GM23248 (cell line): ENCODE measurements at places on chromosomes 13 and 19.
A peak's percentile ranks its signal among the peaks of the same experiment; 100 is the strongest.

DNA sequence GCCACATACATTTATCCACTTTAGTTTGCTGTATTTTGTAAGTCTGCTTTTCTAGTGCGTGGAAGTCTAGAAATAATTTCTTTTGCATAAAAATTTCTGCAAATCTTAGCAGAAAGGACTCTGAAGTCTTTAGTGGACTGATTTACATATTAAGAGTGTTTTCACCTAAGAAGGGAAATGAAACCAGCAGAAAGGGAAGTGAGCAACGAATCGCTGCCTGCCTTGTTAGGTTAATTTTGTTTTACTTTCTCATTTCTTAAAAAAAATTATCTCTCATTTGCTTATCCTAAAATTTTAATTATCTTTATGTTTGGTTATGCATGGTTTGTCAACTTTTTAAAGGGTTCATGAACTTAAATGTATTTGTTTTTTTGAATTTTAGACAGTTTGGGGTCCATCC lies 767 bp upstream of the GPR18 start:
- DNase-seq = no peak

DNA sequence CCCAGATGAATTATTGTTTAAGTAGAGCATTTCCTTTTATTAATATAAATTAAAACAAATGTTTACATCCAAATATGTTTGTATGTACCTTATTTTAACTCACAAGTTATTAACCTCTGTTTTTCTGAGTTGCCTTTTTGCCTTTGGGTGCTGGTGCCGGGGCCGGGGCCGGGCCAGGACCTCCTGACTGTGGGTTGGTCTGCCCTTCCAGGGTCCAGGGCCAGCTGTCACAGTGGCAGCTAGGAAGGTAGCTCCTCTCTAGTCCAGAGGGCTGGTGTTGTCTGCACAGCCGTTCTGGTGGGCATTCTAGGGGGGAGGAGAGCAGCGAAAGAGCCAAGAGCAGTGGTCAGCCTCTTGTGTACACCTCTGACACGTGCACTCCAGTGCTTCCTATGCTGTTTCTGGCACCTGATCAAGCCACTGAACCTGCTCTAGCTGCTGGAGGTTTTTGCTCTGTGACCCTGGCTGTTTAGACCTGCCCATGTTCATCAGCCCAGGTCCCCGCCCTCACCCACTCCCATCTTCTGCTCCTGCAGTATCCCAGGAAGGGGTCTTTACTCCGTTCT lies 2.0 kb upstream of the UBA2 start:
- DNase-seq = no peak

GRCh38 chr13:33575378-33575777 lies 242.6 kb upstream of the RFC3 start:
- no peak for DNase-seq

GRCh38 chr19:34365463-34366401 lies 736 bp downstream of the GPI start:
- DNase-seq = peak; percentile 72

DNA sequence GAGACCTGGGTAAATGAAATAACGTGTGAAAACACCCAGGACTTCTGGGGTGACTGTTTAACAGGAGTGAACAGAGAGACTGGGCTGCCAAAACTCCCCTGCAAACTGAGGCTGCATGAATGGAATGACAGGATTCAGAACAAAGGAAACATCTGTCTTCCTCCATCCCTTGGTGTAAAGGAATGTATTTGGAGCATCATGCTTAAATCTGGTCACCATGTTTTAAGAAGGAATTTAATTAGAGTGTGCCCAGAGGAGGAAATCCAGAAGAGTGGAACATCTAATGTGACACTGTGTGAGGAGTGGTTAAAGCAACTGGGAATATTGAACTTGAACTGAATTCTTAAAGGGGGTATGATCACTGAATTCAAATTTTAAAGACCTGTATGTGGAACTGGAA lies 437.2 kb downstream of the LIG4 start:
- DNase-seq = no peak

DNA sequence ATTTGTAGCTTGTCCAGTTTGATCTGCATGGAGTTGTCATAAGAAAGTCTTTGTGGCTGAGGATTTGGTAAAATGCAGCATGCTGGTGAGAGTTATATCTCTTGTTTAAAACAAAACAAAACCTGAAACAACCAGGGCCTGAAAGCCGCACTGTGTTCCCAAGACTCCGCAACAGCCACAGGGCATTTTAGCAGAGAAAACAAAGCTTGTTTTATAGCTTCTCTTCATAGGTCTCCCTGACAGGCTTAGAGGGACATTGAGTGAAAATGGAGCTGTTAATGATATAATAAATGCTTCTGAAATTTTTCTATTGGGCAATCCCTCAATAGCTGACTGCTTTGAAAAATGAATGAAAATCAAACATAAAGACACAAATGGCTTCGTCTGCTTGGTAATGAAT lies 148.7 kb upstream of the RNF113B start:
- no peak for DNase-seq

GRCh38 chr13:94483970-94484369 lies 4.5 kb upstream of the DCT start:
- no peak for DNase-seq

GRCh38 chr19:35741203-35741515 lies 1.1 kb downstream of the IGFLR1 start:
- no peak for DNase-seq
